ENCODE measurements at places on chromosomes 1 and 21.
A peak's percentile ranks its signal among the peaks of the same experiment; 100 is the strongest.

DNA sequence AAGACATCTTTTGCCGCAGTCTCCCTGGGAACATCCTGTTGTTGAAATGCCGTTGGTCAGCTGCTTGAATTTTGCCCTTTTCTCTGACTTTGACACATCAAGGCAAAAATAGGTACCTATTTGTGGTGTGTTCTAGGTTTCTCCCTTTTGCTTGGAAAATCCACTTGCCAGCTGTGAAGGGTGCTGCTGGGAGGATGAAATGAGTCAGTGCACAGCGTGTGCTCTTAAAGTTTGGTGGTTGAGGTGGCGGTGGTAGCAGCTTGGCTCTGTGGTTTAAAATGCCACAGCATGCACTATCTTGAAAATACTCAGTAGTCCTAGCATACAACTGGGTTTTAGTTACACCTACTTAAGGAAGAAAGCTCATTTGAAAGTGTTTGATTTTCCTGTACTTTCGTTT lies 183.8 kb downstream of the DHRS3 start:
- DNase-seq, result peak; percentile 90

DNA sequence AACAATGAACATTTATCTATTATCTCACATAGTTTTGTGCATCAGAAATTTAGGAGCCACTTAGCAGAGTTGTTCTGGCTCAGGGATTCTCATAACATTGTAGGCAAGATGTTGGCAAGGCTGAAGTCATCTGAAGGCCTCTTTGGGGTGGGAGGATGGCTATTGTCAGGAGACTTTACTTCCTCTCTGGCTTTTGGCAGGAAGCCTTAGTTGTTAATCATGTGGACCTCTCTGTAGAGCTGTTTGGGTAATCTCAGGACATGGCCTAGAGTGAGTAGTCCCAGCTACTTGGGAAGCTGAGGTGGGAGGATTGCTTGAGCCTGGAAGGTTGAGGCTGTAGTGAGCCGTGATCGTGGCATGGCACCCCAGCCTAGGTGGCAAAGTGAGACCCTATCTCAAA lies 40.2 kb downstream of the RASAL2 start:
- DNase-seq, result peak; percentile 20

DNA sequence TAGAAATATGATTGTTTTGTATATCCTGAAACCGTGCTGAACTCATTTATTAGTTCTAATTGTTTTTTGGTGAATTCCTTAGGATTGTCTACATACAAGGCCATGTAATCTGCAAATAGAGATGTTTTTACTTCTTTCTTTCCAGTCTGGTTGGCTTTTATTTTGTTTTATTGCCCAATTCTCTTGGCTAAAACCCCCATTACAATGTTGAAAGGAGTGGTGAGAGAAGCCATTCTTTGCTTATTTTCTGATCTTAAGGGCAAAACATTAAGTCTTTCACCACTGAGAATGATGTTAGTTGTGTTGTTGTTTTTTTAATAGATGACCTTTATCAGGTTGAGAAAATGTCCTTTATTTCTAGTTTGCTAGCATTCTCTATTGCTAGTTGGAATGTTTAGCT lies 157.3 kb downstream of the NTMT2 start:
- DNase-seq, result no peak

GRCh38 chr1:36329817-36330216 lies 6.4 kb upstream of the EVA1B start:
- DNase-seq, result no peak

DNA sequence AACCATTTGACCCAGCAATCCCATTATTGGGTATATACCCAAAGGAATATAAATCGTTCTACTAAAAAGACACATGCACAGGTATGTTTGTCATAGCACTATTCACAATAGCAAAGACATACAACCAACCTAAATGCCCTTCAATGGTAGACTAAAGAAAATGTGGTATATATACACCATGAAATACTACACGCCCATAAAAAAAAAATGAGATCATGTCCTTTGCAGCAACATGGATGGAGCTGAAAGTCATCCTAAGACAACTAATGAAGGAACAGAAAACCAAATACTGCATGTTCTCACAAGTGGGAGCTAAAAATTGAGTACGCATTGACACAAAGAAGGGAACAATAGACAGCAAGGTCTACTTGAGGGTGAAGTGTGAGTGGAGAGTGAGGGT lies 72.0 kb downstream of the EIF4G3 start:
- DNase-seq, result no peak

DNA sequence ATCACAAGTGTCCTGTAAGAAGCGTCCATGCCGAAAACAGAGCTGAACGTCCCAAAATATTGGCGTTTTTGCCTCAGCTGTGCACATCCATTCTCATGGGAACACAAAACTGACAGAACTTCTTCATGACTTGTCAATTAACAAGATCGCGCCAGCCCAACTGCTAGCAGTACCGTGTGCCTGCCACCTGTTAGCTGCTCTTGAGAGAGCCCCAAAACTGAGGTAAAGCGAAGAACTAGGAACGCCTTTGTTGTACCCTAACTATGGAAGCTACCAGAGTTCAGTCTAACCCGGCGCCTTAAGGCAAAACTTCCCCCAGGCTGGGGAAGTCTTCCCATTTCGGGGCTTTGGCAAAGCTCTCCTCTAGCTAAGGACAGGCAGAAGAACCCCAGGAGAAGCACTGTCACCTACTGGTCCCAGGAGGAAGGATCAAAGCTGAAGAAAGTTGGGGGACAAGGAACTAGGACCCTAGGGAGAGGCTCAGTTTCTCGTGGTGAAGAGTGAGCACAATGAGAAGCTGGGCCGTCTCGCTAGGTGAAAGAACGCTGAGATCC lies 719 bp downstream of the EYA3 start:
- peak; percentile 28 for DNase-seq

DNA sequence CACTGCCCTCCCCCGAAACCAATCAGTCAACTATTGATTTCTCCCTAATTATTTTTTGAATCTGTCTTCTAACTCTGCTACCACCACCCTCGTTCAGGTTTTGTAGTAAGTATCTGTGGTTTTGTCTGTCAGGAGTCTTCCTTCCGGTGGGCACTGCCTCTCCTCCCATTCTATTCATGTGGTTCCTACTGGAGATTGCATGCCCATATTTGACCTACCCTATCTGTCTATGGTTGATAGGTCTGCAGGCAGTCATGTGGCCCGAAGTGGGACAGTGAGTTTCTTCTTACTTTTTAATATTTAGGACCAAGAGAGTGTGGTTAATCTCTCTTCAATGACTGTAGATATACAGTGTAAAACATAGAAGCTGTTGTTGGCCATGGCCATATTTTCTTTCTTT lies 17.8 kb upstream of the MAST2 start:
- no peak for DNase-seq

DNA sequence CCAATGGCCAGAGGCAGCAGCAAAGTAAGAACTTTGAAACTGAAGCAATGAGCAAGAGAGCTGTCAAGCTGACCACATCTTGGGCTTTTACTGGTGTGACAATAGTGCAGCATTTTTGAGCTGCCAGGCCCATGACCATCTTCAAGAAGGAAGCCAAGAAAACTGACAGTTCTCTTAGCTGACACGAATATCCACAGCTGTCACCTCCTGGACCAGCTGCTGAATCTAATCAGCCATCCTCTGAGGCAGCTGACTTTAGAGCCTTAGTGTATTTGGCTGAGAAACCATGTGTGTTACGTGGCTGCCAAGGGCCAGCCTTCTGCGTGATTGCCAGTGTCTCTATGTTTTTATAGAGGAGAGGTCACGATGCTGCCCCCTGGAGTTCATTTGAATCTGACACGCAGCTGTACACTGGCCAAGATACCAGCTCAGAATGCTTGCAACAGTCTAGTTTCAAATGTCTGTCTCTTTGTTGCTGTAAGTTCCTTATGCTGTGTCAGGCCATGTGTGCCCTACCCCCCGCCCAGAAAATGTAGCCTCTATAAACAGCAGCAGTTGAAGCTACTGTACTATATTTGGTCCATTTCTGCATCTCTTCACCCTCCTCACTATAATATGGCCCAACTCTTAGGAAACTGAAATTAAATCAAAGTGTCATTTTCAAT lies 39.7 kb downstream of the PALMD start:
- peak; percentile 93 for DNase-seq

- no peak for DNase-seq
These were observed 358.9 kb upstream of the SGIP1 start for GRCh38 chr1:66175098-66175497.

DNA sequence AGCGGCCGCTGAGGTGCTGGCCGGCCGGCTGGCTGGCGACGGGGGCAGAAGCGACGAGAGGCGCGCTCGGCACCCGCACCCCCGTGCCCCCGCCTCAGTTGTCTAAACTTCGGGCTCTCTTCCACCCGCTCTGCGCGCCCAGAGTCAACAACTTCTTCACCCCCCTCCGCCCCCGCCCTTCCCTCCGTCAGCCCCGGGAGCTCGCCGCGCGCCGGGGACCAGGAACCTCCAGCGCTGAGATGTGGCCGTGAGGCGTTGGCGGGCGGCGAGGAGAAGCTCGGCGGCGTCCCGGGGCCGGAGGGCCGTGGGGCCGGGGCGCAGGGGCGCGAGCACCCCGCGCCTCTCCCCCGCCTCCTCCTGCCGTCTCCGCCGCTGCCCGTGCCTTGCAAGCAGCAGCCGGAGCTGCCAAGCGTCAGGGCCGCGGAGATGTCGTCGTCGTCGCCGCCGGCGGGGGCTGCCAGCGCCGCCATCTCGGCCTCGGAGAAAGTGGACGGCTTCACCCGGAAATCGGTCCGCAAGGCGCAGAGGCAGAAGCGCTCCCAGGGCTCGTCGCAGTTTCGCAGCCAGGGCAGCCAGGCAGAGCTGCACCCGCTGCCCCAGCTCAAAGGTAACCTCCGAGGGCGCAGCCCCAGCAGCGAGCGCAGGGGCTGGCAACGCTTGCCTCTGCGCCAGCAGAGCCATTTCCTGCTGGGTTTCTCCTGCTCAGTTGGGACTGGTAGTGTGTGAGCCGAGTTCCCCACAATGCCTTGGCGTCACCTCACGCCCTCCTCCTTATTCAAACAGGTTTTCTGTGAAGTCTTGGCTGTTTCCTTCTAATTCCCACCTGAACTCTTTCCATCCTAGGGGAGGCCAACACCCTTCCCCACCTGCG lies 710 bp downstream of the PPP2R5A start:
- DNase-seq, result peak; percentile 55

- DNase-seq, result no peak
These were observed 1.9 kb downstream of the GPSM2 start for GRCh38 chr1:108878678-108879077.

GRCh38 chr1:14755518-14756252 lies 157.2 kb downstream of the KAZN start:
- DNase-seq, result no peak

GRCh38 chr1:246573491-246573890 lies 7.2 kb downstream of the CNST start:
- no peak for DNase-seq

- DNase-seq, result no peak
These were observed 7.1 kb upstream of the IKBKE start for GRCh38 chr1:206463137-206463536.
